ENCODE measurements at places on chromosomes 12 and 14.

- DNase-seq: no peak
Measured at GRCh38 chr12:46489951-46490388, 117.4 kb upstream of the SLC38A2 start.

DNA sequence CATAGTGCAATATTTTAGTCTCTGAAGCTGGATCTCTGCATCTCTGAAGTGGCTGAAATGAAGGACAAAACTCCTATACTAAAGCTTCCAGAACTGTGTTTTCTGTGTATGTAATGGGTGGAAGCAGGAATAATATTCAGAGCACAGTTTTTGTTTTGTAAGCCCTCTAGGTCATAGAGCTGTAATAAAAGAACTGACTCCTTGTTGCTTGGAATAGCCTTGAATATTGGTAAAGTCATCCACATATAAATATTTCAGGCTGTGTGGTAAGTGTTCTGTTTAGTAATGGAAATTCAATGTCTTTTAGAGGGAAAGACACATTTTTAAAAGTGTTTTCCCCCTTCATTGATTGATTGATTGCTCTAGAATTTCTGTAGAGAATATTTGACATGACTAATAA, 18.2 kb upstream of the AKAP6 start:
- no peak for DNase-seq

DNA sequence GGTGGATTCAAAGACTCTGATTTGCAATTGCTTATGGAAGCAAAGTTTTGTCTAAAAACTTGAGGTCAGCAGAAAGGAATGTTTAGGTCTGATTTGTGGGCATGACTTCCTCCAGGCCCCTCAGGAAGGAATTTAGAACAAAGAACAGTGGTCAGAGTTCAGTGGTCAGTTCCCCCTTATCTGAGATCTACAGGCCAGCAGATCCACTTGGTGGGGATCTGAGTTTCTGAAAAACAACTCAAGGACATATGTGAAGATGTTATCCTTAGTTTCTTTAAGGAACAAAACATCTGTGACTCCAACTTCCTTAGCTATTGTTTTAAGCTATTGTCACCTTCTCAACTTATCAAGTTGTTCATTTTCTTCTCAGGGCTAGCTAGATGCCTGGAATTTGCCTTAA, 28.0 kb upstream of the NAA30 start:
- no peak for DNase-seq

DNA sequence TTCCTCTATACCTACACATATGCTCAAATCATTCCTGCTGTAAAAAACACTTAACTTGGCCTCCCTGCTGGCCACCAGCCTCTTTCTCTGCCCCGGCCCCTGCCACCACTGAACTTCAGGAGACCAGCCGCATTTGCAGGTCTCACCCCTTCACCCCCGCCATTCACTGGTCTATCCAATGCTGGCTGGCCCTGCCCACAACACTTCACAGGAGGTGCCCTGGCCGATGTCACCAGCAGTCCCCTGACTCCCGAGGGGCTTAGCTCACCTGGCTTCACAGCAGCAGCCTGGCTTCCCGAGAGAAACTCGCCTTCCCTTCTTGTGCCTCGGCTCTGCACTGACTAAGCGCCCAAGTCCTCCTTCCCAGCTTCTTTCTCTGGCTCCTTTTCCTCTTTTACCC, 7.5 kb downstream of the AK7 start:
- DNase-seq: no peak

DNA sequence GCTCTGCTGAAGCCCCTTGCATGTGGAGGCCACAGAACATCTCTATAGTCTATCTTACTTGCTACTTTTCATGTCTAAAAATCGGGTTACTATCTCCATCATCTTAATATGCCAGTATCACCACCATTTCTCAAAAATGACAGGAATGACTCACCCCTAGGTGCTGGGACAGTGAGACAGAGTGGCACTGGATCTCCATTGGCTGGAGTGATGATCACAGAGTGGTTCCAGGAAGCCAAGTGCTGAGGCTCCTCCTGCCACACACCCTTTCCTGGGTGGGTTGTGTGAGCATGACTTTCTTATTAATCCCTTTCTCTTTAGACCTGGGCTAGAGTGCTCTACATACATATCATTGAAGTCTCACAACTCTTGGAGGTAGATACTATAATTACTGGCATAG, 3.3 kb upstream of the ASCL1 start:
- DNase-seq: no peak

DNA sequence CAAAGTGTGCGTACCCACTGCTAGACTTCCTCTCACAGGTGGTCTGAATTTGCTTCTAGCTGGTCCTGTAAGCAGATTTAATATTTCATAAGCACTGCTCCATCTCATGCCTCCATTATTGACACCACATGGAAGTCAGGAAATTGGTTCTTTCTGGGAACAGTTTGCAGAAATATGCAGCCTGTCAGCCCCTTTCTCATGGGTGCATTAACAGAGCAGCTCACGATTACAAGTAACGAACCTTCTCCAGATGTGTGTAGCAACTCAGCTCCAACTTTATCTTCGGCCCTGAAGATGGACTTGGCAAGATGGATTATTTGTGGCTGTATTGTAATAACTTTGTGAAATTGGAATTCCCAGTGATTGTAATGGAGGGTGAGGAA, 214.5 kb upstream of the DDHD1 start:
- DNase-seq: no peak

DNA sequence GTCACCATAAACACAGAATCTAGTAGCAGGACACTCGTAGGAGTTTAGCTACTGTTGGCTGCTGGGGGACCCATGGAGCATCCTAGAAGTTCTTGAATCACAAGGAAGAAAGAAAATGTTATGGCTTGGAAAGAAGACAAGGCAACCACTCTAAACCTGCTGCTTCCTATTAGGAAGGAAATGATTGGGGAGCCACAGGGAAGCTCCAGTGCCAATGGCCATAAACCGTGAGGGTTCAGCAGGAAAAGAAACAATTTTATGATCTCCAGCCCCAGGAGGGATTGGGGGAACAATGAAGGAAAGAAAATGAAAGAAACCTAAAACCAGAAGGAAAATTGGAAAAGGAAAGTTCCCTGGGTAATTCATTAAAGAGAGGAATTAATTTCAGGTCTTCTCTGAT, 372.0 kb downstream of the FUT8 start:
- DNase-seq: no peak

GRCh38 chr12:6084261-6084968, 40.1 kb downstream of the VWF start:
- no peak for DNase-seq

DNA sequence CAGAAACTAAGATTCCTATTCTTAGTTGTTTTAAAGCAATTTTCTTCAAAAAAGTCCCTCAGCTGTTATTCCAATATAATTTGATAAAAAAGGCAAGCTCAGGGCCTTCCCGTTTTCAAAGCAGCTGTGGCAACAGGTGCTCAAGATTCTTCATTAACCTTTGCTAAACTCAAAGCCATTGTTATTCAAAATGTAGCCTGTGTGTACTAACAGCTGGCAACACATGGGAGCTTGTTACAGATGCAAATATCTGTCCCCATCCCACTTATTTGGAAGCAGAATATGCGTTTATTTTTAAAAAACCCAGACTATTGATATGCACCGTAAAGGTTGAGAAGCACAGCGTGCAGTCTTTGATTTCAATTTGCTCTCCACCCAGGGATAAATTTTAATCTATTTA, 210.4 kb upstream of the SYT10 start:
- DNase-seq: no peak

GRCh38 chr14:103250874-103251273, 83.2 kb upstream of the EIF5 start:
- no peak for DNase-seq

DNA sequence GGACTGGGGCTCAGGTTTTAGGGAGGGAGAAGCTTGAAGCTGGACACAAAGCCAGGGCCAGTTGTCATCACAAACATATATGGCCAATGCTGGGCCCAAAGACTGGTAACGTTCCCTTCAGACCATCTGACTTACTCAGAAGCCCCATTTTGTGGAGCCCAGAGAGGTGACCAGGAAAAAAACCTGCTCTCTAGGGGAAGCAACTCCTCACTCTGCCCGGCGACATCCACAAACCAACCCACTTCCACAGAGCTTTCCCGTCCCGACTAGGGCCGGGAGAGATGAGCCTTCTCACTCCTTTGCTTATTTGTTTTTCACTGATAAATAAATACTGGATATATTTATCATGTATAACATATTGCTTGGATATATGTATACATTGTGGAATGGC, 180.9 kb upstream of the RTL1 start:
- DNase-seq: no peak

GRCh38 chr14:33063521-33063920, 124.8 kb downstream of the NPAS3 start:
- no peak for DNase-seq

DNA sequence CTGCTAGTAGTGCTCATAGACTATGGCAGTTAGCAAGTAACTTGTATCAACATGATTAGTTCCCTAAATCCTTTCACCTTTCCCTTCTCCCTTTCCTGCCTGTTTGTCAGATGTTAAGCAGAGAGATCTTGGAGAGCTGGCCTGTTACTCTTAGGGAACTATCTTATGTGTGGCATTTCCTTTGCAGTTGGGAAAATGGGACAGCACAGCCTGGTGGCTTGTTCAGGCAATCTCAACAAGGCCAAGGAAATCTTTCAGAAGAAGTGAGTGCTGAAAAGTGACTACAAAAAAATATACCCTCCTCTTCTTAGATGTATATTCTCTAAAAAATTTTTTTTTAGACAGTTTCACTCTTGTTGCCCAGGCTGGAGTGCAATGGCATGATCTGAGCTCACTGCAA, 7.4 kb downstream of the PARP2 start:
- DNase-seq: no peak

DNA sequence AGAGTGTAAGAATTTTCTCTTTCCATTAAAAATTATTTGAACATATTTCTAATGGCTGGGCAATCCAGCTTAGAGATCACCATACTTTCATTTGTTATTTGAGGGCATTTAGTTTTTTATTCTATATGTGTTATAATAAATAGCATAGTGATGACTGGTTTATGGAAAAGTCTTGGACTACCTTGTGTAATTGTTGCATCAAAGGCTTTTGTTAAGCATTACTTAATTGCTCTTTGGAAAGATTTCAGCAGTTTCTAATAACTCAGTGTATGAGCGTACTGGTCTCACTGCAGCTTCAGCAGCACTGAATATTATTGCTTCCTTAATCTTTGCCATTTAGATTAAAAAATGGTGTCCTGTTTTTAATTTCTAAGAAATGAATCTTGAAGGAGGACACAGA, 22.8 kb downstream of the TMEM19 start:
- no peak for DNase-seq

GRCh38 chr14:67641902-67642749, 22.4 kb downstream of the ARG2 start:
- DNase-seq: no peak

DNA sequence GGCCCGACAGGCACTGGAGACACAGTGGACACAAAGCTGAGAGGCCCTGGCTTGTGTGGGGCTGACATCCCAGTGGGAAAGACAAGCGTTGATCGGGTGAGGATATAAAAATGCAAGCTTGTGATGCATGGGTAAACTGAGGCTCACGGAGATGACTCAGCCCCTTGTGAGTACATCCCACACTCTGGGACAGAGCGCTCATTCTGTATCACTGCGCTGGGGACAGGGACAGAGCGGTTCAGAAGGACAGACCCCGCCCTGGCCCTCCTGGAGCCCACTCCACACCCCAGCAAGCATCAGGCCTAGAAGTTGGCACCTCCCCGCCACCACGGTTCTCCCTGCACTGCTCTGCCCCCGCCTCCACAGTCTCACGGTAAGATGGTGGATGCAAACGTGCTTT, 156.3 kb downstream of the PIWIL1 start:
- no peak for DNase-seq

DNA sequence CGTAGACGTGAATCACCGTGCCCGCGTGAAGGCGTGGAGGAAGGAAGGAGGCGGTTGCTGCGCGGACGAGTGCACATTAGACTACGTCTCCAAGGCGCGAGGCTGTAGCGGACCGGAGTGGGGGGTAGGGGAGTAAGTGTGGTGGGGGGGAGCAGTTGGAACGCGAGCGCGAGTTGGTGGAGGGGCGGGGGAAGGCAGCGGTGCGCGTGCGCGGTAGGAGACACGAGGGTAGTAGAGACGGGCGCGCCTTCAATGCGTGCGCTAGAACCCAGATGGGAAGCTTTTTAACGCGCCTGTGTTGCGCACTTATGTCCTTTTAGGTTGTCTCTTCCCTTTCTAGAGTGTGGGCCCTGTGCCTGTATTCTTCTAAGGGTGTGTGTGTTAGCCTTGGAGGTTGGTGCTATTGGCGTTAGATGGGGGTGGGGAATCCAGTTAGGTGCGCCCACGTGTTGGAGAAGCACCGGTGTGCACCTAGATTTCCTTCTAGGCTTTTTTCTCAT, 604 bp downstream of the EIF4B start:
- peak; percentile 85 for DNase-seq

- no peak for DNase-seq
Measured at GRCh38 chr12:115312901-115313300, 628.9 kb upstream of the TBX3 start.

- no peak for DNase-seq
Measured at GRCh38 chr12:51087818-51088217, 4.4 kb upstream of the CSRNP2 start.

- no peak for DNase-seq
Measured at GRCh38 chr12:123115409-123116121, 35.3 kb downstream of the PITPNM2 start.

Data from stimulated activated CD4-positive, alpha-beta T cell treated with anti-CD3 and anti-CD28 coated beads, Interleukin-12 subunit alpha, Interleukin-12 subunit beta, amount 100 ng/mL, for 4 hours (primary cell).